A549 treated with Mapracorat at 1 μM for 4 hours (cell line): ENCODE measurements at places on chromosomes 12 and 14. TPM values are rescaled to one million over a fixed set of nuclear protein-coding genes. Genes with fewer than 3 reads are reported as not detected.

Gene IQSEC3
- total RNA-seq: 0.02 TPM in 1 of 5 replicates, not detected in the others

Gene PPM1H
- total RNA-seq: 6.1 to 7.5 TPM (median 7.2 TPM) in 5 replicates

Gene NFATC4
- 0.16 to 0.42 TPM (median 0.18 TPM) in 5 replicates for total RNA-seq

Gene POTEG
- total RNA-seq: not detected in 5 replicates

Gene RNASE2
- total RNA-seq: not detected in 5 replicates

Gene PLEKHG7
- total RNA-seq: not detected in 5 replicates

Gene GNB3
- total RNA-seq: 1.2 to 2.3 TPM (median 1.9 TPM) in 5 replicates

Gene RNU4-1
- not detected in 5 replicates for total RNA-seq

Gene FAM222A
- total RNA-seq: 3.4 to 6.0 TPM (median 4.7 TPM) in 5 replicates

Gene LRRK2
- total RNA-seq: 1.2 to 2.1 TPM (median 1.6 TPM) in 5 replicates

Gene TGFB3
- 0.43 to 0.94 TPM (median 0.65 TPM) in 5 replicates for total RNA-seq

Gene EGLN3
- 3.3 to 5.1 TPM (median 3.6 TPM) in 5 replicates for total RNA-seq

Gene TPPP2
- not detected in 5 replicates for total RNA-seq

Gene CLEC1A
- not detected in 5 replicates for total RNA-seq

Gene SLCO1C1
- 0.12 TPM in 1 of 5 replicates, not detected in the others for total RNA-seq

Gene LBHD2
- total RNA-seq: 0.21 to 0.56 TPM (median 0.26 TPM) in 4 of 5 replicates, not detected in the other

Gene GCN1
- 46.0 to 55.1 TPM (median 53.9 TPM) in 5 replicates for total RNA-seq

Gene NPFF
- not detected in 5 replicates for total RNA-seq

Gene OR6C2
- not detected in 5 replicates for total RNA-seq

Gene SIX1
- total RNA-seq: 5.6 to 8.1 TPM (median 6.8 TPM) in 5 replicates

Gene RNASE1
- not detected in 5 replicates for total RNA-seq

Gene TMBIM6
- 403 to 535 TPM (median 489 TPM) in 5 replicates for total RNA-seq

Gene CDH24
- 2.8 to 5.2 TPM (median 4.7 TPM) in 5 replicates for total RNA-seq

Gene CHGA
- total RNA-seq: 1.0 to 2.0 TPM (median 1.6 TPM) in 5 replicates
